SK-N-MC (cell line): ENCODE measurements at places on chromosomes 7 and 10.

DNA sequence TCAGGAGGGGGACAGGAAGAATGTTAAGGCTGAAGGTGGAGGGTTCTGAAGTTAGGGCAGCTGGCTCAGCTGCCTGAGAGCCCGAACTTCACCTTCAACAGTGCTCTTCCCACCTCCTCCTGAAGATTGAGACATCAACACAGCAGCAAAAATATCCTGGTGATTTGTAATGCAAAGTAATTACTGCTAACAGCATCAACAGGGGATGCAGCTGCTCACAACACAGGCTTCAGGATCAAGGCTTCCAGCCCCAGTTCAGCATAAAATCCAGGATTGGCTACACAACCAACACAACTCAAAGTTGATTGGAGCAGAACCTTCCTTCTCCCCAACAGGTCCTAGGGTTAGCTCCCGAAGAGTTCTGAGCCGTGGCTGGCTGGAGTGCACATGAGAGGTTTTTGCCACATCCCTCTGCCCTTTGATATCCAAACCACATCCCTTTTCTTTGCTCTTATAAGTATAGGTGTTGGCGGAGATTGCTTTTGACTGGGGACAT, 242.4 kb downstream of the KIAA1217 start:
- no peak for DNase-seq

- DNase-seq = no peak
These were observed 159.1 kb upstream of the YAE1 start for GRCh38 chr7:39407137-39407536.

GRCh38 chr10:95742485-95742884, 13.5 kb upstream of the ENTPD1 start:
- DNase-seq = peak; percentile 30

GRCh38 chr10:125062914-125063230, 97.5 kb downstream of the CTBP2 start:
- DNase-seq = no peak

- no peak for DNase-seq
These were observed 987 bp upstream of the EXOC6 start for GRCh38 chr10:92847202-92847864.

GRCh38 chr10:1662438-1663025, 74.8 kb downstream of the ADARB2 start:
- no peak for DNase-seq

GRCh38 chr10:30028738-30029030, 30.7 kb downstream of the JCAD start:
- no peak for DNase-seq

GRCh38 chr10:103545366-103545765, 51.9 kb downstream of the NEURL1 start:
- no peak for DNase-seq

DNA sequence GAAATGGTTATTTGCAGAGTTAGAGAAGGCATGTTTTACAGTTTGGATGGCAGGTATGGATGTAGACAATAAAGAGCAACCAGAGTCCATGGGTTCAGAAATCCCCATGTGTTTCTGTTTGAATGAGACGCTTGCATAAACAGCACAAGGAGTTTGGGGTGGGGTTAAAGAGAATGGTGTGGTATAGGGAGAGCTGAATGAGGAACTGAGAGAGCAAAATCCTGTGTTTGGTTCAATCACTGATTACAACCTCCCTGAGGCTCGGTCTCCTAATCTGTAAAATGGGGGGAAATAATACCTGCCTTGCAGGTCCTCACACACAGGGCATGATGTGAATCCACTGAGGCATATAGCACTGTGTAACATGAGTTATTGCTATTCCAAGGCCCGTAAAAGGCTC, 23.7 kb downstream of the CAV1 start:
- DNase-seq = no peak

GRCh38 chr7:158107806-158108205, 479.8 kb downstream of the PTPRN2 start:
- no peak for DNase-seq

GRCh38 chr10:104437226-104437625, 83.6 kb downstream of the CFAP58 start:
- no peak for DNase-seq

DNA sequence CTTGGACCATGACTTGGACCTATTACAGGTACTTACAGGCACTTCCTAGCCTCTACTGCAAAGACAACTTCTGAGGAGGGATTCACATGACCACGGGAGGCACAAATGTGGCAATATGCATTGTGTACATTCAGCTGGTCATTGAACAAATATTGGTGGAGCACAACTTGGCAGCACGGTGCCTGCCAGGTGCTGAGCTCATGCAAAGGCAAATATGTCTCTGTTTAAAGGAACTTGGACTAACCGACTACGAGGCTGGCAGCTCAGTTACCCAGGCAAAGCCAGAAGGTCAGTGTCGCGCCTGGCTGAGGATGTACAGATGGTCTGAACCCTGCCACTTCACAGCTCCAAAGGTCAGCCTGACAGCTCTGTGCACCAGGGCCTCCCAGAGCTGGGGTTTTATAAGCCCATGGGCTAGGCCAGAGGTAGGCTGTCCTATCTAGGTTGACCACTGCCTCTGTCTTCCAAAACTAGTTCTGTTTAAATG, 6.1 kb downstream of the DENND11 start:
- DNase-seq = no peak

GRCh38 chr10:103025696-103026095, 107.6 kb downstream of the CNNM2 start:
- no peak for DNase-seq

GRCh38 chr10:60358282-60358681, 31.4 kb downstream of the ANK3 start:
- no peak for DNase-seq

DNA sequence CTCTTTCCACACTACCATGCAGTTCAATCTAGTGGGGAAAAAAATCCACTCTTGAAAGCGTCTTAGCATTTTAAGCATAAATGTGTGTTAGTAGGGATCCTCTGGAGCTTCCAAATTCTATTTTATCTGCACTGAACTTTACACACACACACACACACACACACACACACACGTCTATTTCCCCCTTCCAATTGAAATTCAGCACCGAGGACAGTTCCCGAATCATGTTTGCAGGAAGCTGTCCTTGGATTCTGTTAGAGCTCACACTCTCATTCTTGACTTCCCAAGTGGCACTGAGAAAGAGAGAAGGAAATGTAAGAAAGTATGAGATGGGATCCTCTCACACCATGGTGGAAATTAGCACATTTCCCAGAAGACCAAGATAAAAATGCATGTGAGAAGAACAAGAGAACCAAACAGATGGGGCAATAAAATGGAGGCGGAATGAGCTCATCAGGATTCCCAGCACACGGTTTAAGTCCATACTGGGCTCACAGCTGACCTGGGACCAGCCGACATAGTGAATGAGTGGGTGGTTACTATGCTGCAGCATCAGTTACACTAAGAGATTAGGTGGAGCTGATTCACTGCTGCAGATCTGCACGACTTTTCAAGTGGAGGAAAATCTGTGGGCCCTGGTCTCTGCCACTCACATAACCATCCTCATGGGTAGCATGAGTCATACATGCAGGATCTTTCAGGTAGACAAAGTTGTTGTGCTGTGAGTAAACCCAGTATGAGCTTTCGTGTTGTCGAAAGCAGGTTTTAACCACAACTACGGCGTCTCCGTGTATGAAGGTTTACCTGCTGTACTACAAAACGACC, 3.3 kb upstream of the NPTX2 start:
- no peak for DNase-seq

GRCh38 chr7:108249453-108249852, 119.3 kb upstream of the LAMB4 start:
- DNase-seq = no peak

- DNase-seq = no peak
These were observed 85.9 kb downstream of the MDFIC start for GRCh38 chr7:115007751-115008150.

DNA sequence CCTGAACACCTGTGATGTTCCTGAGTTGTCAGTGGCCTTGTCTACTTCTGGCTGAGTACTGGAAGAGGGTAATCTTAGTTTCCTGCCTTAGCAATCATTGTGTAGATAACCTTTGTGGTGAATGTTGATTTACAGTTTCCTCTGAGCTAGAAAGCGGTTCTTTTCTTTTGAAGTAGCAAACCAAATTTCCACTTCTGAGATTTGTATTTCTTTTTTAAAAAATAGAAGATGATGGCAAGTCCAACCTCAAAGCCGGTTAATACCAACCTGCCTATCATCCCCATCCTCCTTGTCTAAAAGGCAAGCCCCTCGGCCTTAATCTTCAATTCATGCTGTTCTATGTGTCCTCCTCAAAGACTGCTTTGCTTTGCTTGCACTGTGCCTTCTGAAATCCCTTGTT, 12.5 kb upstream of the PALS2 start:
- DNase-seq = no peak

DNA sequence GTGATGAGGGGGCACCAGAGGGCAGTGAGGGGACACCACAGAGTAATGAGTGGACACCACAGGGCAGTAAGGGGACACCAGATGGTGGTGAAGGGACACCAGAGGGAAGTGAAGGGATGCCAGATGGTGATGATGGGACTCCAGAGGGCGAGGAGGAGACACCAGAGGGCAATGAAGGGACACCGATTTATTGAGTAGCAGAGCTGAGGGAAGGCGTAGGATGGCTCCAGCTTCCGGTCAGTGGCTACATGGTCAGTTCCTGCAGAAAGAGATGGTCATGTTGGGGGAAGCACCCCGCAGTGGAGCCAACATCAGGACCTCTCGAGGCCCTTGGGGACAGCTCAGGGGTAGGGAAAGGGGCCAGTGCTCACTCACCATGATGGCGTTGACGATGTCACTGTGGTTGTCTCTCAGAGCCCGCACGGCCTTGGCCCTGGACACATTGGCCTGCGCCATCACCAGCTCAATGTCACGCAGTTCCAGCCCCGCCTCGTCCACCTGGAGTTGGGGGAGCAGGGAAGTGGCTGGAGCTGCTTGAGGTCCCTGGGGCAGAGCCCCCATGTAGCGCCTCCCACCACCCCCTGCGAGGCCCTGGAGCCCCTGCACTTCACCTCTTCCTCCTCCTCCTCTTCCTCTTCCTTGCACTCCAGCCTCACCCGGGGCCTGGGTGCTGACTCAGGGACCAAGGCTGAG, 8.4 kb downstream of the NACAD start:
- DNase-seq = no peak

- DNase-seq = no peak
These were observed 182.2 kb upstream of the FZD1 start for GRCh38 chr7:91082038-91082437.

GRCh38 chr7:74407958-74408357, 45.7 kb upstream of the GTF2IRD1 start:
- DNase-seq = no peak

GRCh38 chr10:57692255-57692980, 575.3 kb downstream of the IPMK start:
- DNase-seq = no peak

DNA sequence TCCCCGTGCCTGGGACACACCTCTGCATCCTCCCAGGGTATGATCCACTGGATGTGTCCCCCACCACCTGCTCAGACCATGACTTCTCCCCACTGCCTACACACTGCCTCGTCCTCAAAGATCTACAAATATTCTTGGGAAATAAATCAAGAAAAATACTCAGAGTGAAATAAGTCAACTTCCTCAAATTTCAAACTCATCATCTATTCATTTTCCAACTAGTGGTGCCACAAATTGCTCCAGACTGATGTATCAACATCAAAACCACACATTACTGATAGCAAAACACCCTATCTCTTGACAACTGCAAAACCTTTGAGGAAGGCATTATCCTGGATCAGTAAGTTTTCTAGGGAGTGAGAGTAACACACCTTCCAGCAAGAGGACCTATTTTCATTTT, 87.7 kb downstream of the GRB10 start:
- no peak for DNase-seq

DNA sequence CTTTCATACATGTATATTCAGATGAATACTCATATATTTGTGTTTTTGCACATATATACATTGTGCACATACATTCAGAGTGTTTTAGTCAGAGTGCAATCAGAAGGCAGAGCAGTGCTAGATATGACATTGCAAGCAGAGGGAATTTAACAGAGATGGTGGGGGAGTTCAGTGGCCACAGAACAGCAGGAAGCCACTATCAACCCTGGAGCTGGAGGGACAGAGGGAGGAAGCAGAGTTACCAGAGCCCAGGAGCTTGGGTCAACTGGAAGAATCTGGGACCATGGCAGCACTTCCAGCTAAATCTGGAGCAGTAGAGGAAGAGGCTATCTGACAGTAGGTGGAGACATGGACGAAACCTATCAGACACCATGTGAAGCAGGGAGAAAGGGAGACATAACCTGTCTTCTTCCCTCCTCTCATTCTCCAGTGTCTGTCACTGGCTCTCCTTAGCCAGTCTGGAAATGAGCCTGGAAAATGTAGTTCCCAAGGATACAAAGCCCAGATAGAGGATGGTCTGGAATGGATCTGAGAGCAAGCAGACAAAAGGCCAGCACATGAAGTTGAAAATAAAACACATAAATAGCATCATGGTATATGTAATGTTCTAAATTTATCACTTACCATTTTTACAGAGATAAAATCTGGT, 33.6 kb upstream of the HERPUD2 start:
- no peak for DNase-seq
